ENCODE measurements at places on chromosomes 3 and 15.
A peak's percentile ranks its signal among the peaks of the same experiment; 100 is the strongest.

- no peak for DNase-seq
Measured at GRCh38 chr3:145124900-145125678, 1035.9 kb downstream of the PLOD2 start.

- DNase-seq = peak; percentile 86
Measured at GRCh38 chr3:10248984-10249748, 907 bp downstream of the TATDN2 start.

DNA sequence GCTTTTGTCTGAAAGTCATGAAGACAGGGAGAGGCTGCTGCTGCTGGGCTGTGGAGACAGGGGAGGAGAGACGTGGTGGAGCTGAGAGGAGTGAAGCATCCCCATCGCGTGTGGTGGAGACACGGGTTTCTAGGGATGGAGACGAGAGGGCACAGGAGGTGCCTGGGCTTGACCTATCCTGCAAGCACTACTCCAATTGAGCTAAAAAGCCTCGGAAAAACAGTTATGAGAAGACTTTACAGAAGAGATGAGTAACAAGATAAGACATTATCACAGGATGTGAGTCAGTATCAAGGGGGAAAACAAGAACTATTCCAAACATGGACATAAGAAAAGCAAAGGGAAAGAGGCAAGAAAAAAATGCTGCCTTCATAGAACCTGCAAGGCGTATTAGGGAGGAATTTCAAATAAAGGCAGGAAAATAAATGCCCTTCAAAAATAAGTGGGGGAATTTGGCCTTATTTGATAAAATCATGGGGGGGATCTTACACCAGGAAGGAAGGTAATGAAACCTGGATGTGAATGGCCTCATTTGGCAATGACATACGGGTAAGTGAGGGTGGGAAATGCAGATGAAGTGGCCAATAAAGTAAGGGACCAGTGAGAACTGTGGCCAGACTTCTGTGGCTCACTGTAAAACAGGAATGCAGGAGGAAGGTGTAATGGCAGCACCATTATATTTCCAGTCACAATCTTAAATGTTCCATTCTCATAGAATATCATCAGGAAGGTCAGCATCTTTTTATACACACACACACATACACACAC lies 97.9 kb downstream of the PLD1 start:
- DNase-seq = no peak

DNA sequence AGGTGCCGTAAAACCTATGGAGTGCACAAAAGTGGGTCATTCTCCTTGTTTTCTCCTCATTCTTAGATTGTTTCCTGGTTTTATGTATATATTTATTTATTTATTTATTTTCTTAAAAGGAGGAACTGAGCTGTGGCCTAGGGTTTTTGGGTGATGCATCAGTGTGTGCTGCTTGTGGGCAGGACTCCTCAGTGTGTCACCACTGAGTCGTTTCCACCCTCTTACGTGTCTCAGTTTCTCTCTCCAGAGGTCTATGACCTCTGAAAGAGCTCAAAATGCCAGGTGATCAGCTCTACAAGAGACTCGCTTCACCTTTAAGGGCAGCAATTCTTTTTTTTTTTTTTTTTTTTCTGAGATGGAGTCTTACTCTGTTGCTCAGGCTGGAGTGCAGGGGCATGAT lies 72.9 kb downstream of the CD200 start:
- DNase-seq = peak; percentile 45

DNA sequence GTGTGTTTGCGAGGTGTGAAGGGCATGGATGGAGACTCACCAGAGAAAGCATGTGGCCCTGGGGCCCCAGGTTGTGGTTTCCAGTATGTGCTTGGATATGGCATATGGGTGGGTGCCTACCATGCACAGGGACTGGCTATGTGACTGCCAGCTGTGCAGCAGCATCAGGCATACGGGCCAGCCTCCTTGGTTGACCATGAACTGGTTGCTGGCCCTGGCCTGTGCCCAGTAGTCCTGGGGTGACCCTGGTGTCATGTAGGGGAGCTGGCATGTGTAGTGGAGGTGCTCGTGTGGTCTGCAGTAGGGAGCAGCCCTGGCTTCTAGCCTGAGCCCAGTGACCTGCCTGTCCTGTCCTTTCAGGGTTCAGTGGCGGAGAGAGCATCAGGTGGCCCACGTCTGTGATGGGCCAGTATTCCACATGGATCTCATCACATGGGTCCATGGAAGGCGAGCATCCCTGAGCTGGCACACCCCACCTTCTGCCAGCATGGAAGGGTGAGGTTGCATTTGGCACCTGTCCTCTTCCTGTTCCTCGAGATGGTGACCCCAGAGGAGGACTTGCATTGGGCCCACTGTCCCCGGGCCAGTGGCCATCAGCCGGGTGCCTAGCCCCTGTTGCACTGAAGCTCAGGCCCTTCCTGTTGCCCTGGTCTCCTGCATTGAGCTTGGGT lies 228.9 kb downstream of the SNRPN start:
- no peak for DNase-seq

DNA sequence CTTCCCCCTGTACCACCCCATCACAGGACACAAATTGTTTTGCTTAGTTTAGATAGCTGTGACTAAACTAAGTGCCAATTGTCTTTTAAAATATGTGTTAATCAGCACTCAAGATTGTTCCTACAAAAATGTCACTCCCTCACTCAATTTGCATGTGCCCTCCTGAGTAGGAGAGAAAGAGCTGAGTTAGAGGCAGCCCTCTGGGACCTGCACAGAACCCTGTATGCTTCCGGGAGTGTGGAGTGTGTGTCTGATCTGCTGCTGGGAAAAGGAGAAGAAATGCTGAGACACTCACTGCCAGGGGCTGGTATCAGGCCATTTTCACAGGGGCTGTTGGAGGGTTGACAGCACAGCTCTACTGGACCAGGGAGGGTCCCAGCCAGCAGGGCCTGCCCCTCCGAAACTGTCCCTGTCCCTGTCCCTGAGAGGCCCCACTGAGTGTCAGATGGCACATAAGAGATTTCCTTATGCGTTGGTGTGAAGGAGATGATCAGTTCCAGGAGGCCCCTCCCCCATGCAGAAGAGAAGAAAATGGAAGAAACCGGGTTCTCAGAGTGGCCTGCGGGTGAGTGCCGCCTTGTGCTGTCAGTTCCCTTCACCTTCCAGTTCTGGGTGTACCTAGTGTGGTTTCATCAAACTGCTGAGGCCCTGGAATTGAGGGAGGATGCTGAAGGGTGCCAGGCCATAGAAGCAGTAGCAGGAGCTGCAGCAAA lies 3.9 kb upstream of the B3GNT5 start:
- DNase-seq = no peak

DNA sequence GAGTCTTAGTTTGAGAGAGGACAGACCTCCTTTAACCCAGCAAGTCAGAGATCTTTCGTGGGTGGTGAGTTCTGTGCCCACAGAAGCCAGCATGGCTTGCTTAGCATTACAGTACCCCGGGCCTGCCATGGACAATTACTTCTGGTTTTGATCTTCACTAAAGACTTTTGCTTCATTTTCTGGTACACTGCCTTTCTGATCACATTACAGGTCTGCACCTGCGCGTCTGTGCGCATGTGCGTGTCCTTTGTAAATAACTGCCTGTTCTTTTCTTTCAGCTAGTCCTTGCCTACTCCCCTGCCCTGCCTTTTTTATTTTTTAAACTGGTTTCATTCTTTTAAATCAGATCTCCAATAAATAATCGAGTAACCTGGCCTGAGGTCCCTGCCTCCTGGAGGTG lies 57.1 kb upstream of the CMTM8 start:
- DNase-seq = no peak

DNA sequence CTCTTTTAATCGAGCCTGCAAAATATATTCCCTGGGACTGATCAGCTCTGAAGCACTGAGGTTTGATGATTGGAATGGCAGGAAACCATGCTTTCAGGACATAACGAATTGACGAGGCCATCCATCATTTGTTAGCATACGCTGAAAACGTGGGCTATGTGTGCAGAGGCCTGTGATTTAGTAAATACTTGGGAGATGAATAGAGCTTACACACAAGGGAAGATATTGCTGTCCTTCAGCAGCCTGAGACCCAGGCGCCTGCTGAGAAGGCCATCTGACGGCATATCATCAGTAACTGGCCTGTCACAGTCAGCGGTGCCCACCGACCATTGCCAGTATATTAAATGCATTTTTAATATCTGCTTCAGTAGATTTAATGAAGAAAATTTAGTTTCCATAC lies 16.2 kb downstream of the CDIN1 start:
- DNase-seq = no peak

GRCh38 chr3:181700168-181701087 lies 11.3 kb upstream of the SOX2 start:
- DNase-seq = peak; percentile 55

DNA sequence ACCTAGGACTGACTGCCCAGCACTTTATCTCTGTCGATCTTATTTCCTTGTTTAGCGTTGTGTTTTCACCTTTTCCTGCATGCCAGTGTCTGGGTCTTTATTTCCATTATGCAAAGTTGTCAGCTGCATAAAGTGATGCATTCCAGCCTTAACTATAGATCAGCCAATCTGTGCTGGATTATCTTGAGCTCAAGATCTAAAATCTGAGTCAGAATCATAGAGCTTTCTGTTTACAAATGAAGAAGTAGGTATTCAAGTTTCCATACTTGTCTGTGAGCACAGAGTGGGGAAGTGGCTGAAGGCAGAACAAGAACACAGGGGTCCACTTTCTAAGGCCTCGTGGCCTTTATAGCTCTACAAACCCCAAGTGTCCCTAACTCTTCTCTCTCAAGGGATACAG lies 82.4 kb upstream of the PLCL2 start:
- DNase-seq = no peak

- DNase-seq = no peak
Measured at GRCh38 chr3:138912237-138912636, 34.7 kb downstream of the FOXL2 start.

DNA sequence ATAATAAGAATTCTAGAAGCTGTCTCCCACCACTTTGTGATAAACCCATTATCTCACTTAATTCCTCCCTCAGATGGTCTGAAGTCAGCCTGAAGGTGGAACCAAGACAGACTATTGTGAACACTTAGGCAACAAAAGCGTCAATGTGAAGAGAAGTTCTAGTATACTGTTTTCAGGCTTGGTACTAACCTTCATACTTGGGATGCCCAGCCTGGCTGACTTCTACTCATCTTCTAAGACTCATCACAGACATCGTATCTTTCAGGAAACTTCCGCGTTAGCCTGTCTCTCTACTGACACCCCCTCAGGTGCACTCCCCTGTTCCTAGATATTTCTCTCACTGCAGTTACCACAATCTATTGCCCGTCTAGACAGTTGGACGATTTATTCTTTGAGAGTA lies 201.2 kb downstream of the SATB1 start:
- DNase-seq = no peak

DNA sequence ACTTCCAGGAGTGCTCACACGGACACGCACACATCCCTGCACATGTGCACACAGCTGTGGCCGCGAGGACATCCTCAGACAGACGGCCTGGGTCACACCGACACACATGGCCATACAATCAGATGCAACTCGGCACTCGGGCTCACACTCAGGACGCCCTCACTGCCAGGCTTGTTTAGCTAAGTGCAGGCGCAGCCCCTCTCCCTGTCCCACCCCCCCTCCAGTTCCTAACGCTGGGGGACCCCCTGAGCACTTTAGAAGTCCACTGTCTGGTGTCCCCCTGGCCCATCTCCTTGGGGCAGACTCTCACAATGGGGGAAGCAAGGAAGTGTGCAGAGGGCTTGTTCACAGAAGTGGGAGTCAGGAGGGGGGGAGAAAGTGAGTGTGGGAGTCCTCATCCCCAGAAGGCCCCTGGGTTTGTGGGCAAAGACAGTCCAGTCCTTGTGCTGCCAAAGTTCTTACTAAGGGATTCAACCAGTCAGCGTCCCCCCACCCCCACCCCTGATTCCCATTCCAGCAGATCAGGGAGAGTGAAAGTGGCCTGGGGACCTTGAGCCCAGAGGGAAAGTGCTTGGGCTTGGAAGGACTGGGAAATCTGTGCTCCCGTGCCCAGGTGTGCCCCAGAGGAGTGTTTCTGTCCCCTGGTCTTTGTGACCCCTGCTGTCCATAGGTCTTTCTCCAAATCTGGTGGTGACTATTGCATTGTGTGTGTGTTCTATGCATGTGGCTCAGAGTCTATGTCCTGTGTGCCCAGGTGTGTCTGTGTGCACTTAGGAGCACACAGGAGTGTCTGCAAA lies 767 bp upstream of the GATA2 start:
- DNase-seq = no peak

DNA sequence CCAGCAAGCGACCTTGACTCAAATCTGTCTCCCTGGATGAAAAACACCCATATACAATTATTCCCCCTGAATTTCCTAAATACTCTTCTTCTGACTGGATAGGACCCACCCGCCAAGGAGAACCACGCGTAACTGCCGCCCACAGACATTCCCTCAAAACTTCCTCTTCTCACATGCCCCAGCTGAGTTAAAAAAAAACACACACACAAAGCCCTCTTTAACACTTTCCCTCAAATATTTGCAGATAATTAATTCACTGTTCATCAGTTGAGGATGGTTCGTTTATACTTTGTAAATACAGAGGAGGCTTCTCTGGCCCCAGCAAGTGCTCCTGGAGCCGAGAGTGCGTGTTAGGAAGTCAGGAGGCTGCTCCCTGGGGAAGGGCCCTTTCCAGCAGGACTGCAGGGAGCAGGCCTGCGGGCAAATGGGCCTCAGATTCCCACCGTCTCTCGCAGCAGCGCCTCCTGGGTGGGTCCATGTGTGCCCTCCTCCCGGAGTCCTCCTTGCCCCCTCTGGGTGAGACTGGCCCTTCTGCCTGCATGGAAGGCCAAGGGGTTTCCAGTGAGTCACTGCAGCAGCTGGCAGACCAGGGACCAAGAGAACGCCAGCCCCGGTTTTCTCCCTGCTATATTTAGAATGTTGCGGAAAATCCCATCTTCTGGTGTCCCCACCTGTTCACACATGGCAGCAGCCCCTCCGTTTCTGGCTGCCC lies 46.8 kb downstream of the MGLL start:
- DNase-seq = no peak

GRCh38 chr15:80434926-80435720 lies 30.9 kb downstream of the ARNT2 start:
- no peak for DNase-seq

GRCh38 chr3:126422571-126423091 lies 27.9 kb downstream of the CFAP100 start:
- DNase-seq = no peak

DNA sequence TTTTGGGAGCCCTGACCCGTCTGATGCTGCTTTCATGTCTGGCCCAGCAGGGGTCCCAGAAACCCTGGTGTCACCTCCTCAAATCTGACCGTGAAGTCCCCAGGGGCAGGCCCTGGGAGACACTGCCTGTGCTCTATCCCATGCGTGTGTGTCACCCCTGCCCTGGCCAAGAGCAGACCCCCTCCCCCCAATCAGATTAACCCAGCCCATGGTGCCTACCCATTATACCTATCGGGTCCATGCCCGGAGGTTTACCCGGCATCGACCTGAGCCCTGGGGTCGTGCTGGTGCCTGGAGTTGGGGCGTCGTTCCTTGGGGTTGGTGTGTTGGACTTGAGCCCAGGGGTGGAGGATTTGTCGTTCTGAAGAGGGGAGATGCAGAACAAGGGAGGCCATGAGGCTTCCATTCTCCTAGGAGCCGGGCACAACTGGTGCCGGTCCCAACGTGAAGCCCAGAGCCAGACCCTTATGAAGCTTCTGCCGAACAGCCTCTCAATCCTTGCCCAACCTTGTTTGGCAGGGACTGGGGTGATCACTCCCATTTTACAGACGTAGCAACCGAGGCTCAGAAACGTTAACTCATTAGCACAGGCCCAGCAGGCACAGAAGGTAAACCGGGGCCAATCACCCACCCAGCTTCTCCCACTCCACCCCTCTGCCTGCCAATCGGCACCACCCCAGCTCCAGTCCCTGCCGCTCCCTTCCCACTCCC lies 39.6 kb downstream of the TLE3 start:
- no peak for DNase-seq

Measured in stimulated activated naive CD8-positive, alpha-beta T cell treated with anti-CD3 and anti-CD28 coated beads, Interleukin-15, Interleukin-2, amounts not matched to agents 100 U/mL and 50 U/mL, for 24 hours (primary cell).